ENCODE measurements at places on chromosomes 3 and 15.

GRCh38 chr3:127167315-127168043 is 25.5 kb upstream of the PRR23E start:
- DNase-seq: no peak

GRCh38 chr3:16893618-16894200 is 9.0 kb downstream of the PLCL2 start:
- DNase-seq: peak; percentile 17

- peak; percentile 4 for DNase-seq
These were observed 26.8 kb downstream of the SERPINI1 start for GRCh38 chr3:167762296-167762695.

DNA sequence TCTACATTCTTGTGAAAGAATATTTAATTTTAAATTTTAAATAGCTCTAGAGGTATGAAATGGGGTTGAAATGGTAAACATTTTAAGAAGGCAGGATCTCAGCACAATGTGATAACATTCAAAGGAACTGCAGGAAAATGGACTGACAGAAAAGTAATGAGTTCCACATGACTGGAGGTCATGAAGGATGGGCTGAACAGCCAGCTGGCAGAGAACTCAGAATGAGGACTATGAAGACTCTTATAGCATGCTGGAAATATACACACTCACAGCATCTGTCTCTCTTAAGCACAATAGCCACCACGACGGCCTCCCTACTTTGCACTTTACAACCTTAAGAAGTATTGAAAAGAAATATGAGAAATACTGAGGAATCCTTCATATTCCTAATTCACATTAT is 94.7 kb downstream of the TNIK start:
- DNase-seq: no peak

DNA sequence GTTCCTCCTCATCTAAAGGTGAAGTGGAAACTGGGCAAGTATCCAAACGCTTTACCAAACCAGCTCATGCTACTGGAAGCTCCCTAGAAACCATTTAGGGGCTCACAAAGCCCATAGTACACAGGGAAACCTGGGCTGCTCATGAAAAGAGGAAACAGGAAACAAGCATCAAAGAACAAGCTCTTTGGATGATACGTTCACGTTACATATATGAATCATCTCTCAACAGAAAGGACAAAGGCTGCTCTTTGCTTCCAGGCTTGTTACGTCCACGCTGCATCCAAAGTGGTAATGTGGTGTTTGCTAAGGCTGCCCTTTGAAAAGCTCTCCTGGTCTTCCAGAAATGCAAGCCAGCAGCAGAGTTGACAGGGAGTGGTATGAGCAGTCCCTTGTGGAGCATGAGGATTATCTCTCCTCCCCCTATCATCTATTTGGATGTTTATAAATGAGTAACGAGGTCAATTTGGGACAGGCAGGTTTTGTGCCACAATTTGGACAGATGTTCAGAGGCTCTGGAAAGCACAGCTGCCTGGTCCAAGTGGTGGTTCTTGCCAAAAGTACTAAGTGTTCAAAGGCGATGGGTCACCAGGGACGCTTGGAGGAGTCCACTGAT is 98.0 kb upstream of the RORA start:
- peak; percentile 21 for DNase-seq

GRCh38 chr15:42619656-42620371 is 44.4 kb downstream of the STARD9 start:
- DNase-seq: no peak

DNA sequence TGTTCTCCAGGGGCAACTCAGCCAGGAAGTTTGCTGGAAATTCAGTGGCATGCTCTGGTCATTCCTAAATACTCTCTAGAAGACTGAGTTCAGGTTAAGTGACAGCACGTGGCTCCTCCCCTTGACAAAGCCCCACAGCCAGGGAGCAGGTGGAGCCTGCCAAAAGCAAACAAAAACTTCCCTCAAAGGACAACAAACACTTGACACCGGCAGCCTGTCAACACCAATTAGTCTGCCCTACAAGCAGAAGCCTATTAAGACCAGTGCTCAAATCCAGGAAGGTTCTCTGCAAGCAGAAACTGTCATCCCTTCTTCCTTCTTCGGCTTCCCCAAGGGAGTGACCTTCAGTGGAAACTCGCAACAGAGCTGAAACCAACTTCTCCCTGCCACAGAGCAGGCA is 5.0 kb downstream of the MEX3B start:
- DNase-seq: no peak

DNA sequence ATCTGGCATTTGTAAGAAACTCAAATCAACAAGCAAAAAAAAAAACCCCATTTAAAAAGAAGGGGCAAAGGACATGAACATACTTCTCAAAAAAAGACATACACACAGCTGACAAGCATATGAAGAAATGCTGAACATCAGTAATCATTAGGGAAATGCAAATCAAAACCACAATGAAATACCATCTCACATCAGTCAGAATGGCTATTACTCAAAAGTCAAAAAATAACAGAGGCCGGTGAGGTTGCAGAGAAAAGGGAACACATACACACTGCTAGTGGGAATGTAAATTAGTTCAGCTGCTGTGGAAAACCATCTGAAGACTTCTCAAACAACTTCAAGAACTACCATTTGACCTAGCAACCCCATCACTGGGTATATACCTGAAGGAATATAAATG is 199.4 kb upstream of the THBS1 start:
- DNase-seq: no peak

DNA sequence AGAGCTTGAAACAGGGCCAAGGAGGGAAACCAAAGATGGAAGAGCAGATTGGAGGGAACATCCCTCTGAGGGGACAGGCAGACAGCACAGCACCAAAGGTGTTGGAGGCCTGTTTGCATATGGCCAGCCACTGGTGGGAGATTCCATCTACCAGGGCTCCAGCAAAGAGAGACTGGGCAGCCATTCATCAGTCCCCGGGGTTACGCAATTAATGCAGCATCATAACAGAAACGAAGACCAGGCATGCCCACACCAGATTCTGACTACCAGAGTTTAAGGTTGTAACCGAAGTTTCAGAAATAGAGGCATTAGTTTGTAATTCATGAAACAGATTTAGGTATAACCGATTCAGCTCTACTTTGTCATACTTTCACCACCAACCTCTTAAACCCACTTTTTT is 58.1 kb downstream of the COL8A1 start:
- DNase-seq: no peak

GRCh38 chr15:98682992-98683701 is 34.8 kb downstream of the IGF1R start:
- no peak for DNase-seq

GRCh38 chr3:117286488-117286887 is 576.9 kb downstream of the TUSC7 start:
- DNase-seq: no peak

DNA sequence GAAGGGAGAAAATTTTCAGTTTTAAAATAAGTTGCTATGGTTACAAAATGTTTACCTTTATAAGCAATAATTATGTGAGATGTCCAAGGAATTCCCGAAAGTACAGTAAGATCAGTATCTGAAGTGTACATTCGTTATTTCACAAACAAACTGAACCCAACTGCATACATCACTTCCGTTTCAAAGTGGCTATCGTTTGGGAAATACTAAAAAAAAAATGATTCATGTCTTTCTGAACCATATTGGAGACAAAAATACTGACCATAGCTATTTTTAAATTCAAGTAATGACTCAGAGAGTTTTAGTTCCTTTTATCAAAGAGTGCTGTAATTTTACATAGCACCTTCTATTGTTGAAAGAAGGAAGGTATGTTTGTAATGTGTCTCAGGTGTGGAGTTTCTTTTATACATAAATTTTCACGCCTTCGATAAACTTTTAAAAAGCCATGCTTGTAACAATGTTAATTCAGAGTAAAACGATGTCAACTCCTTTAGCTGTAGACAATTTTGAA is 8.0 kb upstream of the ANKRD28 start:
- peak; percentile 23 for DNase-seq

DNA sequence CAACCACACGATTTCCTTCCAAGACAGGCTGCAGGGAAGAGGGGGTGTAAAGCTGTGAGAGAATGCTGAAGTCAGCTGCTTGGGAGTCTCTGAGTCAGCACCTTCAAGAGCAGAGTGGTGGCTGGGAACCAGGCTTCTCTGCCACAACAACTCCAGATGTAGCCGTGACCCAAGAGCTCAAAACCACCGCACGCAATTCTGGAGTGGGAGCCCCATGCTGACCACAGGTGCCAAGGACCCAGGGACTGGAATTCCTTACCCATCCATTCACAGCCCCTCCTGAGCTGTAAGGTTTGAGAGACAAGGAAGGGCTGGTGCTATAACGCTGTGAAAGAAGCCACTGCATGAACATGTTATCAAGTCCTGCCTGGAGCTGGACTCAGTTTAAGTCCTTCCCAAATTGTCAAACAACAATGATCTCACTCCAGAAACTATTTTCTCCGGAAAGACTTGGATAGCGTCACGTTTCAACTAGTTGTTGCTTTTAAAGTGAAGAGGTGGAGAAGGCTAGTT is 61.4 kb downstream of the UMPS start:
- DNase-seq: no peak

GRCh38 chr3:17412950-17413530 is 329.4 kb downstream of the TBC1D5 start:
- DNase-seq: peak; percentile 55

DNA sequence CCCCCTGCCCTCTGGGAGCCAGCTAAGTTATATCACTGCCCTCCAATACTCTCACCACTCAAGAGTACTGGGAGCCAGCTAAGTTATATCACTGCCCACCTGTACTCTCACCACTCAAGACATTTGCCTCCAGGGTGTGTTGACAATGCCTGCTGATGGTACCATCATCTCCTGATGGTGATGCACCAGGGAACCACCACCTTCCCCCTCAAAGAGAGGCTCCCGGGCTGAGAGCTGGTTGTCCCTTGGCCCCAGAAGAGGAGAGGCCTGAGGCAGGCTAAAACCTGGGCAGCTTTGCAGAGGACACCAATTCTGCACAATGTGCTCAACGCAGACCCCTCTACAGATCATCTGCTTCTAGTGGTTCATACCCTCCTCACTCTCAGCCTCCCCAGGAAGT is 7.5 kb upstream of the HAPLN3 start:
- DNase-seq: no peak

DNA sequence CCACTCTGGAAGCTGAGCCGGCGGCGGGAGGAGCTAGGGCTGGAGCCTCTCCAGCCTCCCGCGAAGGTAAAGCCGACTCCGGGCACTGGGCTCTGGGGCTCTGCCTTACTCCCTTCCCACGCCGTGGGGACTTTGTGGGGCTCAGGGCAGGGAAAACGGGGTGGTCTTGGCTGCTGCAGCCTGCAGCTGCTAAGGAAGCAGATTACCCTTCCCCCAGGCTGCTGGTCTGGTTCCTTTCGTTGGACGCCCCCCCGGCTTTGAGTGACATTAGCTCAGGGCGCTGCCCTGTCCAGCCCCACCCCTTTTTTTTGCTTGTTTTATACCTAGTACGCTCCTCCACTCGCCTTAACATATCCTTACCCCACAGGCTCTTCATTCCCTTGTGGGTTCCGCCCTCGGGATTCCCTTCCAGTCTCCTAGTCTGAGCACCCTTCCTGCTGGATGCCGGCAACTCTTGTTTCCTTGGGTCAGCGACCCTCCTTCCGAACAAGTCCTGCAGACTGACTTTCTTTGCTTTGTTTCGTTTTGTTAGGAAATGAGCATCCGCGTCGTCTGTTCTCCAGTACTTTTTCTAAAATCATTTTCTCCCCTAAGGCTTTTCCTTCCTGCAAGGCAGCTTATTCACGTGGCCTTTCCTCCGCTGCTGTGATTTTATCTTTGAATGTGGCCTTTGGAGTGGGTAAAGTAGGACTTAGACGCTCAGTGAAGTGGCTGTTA is 551 bp downstream of the DNAJC13 start:
- peak; percentile 43 for DNase-seq

DNA sequence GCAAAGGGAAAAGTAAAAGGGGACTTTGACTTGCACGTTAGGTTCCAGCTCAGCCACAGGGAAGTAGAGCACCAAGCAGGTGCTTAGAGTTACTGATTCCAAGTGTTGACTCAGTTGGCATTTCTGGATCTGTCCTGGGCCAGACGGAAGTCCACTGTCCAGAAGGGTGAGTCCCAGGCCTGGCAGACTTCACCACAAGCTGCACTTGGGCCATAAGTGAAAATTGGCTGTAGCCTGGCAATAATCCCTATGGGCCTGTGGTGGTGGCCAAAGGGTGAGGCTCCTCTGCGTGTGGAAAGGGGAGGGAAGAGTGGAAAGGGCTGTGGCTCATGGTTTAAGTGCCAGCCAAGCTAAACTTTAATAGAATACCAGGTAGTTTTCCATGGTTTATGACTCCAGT is 121.5 kb downstream of the DTWD1 start:
- DNase-seq: no peak

DNA sequence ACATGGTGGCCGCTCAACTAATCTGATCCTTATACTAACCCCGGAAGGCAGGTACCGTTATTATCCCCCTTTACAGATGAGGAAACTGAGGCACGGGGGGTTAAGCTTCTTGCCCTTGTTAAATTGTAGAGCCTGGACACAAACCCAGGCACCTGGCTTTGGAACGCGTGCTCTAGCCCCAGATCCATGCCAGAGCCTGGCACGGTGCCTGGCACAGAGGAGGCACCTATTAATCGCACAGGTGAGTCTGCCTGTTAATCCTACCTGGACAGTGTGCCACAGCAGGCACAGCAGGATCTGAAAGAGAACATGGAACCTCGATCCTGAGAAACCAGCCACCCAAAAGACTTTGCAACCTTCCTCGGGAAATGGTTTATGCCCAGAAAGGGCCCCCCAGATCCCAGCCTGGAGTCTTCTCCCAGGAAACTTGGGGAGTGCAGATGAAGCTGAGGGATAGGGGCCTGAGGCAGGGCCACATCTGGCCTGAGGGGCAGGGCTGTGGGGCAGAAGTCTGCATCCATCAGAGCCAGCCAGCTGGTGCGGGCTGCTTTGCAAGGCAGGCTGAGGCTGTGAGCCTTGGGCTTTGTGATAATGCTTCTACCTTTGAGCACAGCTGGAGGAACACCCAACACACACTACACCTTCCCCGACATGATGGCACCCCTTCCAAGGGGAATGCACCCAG is 55.3 kb upstream of the SLC6A1 start:
- DNase-seq: no peak

GRCh38 chr3:100151024-100151707 is 36.9 kb upstream of the FILIP1L start:
- DNase-seq: no peak

- no peak for DNase-seq
These were observed 104.4 kb downstream of the DAPK2 start for GRCh38 chr15:63941698-63942465.

DNA sequence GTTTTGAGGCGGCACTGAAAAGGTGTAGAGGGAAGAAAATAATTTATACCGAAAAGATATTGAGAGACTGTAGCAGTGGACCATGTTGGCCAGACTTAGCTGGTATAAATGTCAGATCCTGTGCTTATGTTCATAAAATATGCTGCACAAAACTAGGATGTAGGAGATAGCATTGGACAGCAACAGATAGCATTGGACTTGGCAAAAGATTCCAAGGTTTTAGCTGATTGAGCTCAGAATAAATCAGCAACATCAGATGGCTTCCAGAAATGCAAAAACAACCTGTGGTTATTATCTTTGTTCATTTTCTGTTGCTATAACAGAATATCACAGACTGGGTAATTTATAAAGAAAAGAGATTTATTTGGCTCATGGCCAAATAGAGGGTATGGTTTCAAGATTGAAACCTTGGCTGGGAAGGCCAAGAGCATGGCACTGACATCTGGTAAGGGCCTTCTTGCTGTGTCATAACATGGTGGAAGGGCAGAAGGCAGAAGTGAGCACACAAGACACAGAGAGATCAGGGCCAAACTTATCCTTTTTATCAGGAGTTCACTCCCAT is 34.7 kb downstream of the SLC28A1 start:
- DNase-seq: no peak
